ENCODE measurements at places on chromosomes 5 and 9.

DNA sequence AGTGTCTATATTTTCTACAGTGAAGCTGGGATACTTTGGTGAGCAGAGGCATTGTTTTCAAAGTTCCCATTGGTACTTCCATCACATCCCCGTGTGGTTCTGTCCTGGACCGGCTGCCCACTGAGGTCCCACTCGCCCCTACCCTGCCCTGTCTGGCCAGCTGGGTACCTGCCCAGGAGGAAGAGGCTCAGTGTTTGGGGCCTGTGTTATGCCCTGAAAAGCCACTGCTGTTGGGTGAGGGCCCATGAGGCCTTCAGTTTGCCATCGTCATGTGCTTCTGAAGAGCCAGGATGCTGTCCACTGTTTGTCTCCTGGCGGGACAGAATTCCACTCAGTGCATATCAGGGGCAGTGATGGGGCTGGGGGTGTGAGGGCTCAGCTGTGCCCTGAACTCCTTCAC is 2.6 kb upstream of the CEP72 start:
- DNase-seq: no peak

DNA sequence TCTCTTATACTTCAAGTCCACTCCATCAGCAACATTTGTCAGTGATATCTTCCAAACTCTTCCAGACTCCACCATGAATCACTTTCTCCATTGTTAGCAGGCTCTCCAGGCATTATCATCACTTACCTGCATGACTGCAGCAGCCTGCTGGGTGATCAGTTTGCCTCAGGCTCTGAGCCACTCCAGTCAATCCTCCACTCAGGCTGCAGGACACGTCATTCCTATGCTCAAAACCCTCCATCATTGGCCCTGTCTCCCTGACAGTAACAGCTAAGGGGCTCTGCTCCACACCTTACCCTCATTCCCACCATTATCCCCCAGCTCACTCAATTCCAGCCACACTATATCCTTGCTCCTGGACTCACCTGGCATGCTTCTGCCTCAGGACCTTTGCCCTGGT is 10.7 kb downstream of the DIRAS2 start:
- no peak for DNase-seq

- DNase-seq: peak; percentile 67
These were observed 29.9 kb upstream of the OBP2B start for GRCh38 chr9:133238851-133239532.

DNA sequence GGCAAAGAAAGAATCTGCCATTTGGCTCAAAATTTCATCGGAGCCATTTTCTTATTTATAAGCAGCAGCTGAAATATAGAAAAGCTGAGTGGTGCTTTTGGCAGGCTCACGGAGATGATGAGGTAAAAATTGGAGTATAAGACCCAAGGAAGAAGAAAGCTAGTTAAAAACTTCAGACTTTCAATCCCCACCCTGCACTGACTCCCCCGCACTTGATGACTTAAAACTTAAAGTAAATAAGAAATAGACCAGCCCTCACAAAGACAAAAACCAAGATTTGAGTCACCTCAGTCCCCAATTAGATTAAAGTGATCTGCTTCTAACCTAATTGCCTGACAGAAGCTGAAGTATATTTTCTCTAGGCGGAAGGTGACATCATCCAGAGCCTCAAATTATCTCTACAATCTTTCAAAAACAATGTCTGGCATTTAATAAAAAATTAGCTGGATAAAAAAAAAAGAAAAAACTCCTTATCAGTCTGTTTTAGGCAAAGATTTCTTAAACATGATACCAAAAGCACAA is 124.0 kb upstream of the PJA2 start:
- no peak for DNase-seq

- DNase-seq: no peak
These were observed 243.7 kb upstream of the SLC24A2 start for GRCh38 chr9:20032413-20033006.

- no peak for DNase-seq
These were observed 7.5 kb downstream of the TBC1D9B start for GRCh38 chr5:179900206-179900605.

DNA sequence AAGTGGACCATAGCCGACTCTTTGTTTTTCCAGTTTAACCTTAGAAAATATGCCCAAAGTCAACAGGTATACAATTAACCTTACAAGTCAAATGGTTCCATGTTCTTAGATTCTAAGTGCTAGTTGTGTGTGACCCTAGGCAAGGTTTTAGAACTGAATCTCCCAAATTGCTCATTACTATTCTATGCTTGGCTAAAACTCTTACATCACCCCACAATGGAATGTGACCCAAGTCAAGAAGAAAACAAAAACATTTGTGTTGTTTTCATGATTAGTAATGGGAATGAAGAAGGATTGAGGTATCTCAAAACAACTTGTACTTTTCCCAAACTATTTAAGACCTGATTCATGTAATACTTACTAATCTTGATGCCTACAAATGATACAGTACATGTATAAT is 159.2 kb downstream of the ARRDC3 start:
- DNase-seq: no peak

Data from activated T-cell treated with anti-CD3 and anti-CD28 coated beads, Interleukin-2, amount 50 U/mL, for 1 hour (primary cell).